ENCODE measurements at places on chromosomes 13 and 19. TPM values are rescaled to one million over a fixed set of nuclear protein-coding genes. Genes with fewer than 3 reads are reported as not detected.

ZNF793 gene
- total RNA-seq, result 3.3 TPM

S1PR5 gene
- 22.5 TPM for total RNA-seq

- no peak for DNase-seq
Measured at GRCh38 chr13:40794414-40795368, 5.3 kb downstream of the SLC25A15 start.

GRCh38 chr13:88303605-88304004 lies 632.4 kb downstream of the SLITRK5 start:
- no peak for DNase-seq

DNA sequence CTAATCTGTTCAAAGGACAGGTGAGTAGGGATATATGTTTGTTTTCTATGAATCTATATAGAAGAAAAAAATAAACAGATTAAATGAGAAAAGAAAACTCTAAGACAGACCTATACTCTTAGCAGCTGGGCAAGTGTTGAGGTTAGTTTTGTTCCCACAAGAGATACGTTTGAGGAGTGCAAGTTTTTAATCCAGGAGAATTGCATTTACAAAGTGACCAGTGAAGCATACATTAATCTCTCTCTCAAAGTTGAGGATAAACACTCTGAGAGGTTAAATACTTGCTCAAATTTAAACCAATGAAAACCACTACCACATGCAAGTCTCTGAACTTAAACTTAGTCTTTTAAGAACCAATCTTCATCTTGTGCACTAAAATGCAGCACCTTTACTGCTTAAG lies 930.5 kb upstream of the MIR17HG start:
- DNase-seq, result no peak

DNA sequence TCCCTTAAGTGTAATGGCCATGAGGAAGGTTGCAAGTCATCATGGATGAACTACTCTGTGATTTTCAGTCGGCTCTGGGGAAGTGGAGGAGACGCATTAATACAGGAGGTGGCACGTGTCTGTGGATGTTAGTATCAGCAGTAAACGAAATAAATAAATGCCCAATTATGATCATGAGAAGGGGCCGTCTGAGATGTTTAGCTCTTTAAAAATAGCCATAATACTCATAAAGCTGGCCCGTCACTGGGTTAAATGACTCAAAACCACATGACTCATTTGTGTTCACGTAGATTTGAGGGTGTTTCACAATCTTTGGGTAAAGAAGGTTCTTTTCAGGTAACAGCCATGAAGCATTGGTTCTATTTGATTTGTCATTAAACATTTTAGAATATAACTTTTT lies 620.6 kb downstream of the GPC6 start:
- DNase-seq, result no peak

ZNF470 gene
- 1.1 TPM for total RNA-seq

- DNase-seq, result no peak
Measured at GRCh38 chr19:56566904-56567273, 379 bp upstream of the ZNF470 start.

DNA sequence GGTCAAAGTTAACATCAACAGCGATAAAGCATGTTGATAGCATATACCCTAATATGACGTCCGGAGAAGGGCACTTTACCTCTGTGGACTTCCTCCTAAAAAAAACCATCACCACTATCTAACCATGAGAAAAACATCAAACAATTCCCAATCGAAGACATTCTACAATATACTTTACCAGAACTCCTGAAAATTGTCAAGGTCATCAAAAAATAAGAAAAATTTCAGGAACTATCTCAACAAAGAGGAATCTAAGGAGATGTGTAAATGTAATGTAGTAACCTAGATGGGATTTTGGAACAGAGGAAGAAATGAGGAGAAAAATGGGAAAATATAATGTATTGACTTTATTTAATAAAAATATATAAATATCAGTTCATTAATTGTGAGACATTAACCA lies 1026.8 kb upstream of the MIR17HG start:
- no peak for DNase-seq

DNA sequence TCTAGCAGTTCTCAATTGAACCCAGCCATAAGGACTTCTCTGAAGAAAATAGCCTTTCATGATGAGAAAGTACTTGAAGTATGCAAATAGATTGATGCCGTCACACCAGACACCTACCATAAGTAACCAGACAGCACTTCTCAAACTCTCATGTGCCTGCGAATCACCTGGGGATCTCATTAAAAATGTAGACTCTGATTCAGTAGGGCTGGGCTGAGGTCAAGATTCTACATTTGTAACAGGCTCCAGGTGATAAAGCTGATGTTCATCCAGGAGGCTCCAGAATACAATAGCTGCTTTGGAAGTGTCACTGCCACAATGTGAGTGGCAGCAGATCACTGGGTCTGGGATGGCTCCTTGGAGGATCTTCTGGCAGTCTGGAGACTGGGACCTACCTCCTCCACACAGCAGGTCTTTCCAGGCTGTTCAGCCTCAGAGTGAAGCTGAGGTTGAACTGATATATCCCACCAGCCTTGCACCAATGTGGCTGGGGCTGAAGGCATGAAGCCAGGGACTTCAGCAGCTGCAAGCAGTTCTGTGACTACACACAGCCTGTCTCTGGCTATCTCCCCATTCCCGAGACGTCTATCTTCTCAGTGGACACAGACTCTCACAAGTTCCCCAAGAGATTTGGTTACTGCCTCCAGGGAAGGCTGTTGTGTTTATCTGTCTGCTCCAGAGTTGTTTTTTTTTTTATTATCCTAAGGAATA lies 9.1 kb downstream of the MBNL2 start:
- DNase-seq, result no peak

DNA sequence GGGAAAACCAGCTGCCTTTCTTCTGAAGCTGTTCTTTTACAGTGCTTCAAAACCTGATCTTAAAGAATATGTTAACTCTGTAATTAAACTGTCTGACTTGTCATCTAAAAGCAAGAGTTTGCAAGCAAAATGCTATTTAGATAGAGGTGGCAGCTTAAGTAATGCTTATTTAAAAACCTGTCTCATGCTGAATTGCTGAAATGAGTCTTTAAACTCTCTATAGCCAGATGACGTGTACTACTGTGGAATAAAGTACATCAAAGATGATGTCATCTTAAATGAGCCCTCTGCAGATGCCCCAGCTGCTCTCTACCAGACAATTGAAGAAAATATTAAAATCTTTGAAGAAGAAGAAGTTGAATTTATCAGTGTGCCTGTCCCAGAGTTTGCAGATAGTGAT lies 22.9 kb downstream of the ITM2B start:
- DNase-seq, result no peak

SLC10A2 gene
- not detected for total RNA-seq

NOVA2 gene
- not detected for total RNA-seq

DNA sequence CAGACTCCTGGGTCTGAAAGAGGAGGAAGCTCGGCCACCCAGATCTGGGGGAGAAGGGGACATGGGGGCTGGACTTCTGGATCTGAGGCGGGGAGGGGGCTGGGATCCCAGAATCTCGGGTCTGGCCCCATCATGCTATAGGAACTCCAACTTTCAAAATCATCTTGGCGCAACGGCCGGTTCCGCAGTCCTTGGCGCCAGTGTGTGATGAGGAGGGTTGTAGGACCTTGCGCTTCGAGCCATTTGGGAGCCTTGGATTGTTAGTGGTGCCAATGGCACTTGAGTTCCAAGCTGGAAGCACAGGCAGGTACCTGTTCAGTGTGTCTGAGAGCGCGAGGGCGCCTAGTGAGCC lies 324 bp downstream of the RUVBL2 start:
- DNase-seq, result no peak

DNA sequence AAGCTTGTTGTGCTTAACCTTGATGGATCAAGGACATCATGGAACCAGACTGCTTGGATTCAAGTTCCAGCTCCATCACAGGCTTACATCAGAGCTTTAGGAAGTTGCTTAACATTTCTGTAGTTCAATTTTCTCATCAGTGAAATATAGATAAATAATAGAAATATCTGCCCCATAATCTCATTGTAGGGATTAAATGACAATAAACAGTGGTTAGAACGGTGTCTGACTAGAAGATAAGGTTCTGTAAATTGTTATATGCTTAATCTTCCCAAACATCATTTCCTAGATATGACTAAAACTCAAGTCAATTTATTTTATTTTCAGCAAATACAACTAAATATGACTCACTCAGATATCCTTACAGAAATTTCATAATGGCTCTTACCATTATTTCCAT lies 83.5 kb downstream of the SLITRK1 start:
- no peak for DNase-seq

GRCh38 chr19:1417145-1417544 lies 9.8 kb downstream of the DAZAP1 start:
- DNase-seq, result no peak

POMP gene
- 38.0 TPM for total RNA-seq

NLRP9 gene
- total RNA-seq, result not detected

PDCD2L gene
- total RNA-seq, result 6.5 TPM

- DNase-seq, result no peak
Measured at GRCh38 chr13:94800423-94800822, 88.1 kb upstream of the SOX21 start.

ATP13A1 gene
- 79.4 TPM for total RNA-seq

DNA sequence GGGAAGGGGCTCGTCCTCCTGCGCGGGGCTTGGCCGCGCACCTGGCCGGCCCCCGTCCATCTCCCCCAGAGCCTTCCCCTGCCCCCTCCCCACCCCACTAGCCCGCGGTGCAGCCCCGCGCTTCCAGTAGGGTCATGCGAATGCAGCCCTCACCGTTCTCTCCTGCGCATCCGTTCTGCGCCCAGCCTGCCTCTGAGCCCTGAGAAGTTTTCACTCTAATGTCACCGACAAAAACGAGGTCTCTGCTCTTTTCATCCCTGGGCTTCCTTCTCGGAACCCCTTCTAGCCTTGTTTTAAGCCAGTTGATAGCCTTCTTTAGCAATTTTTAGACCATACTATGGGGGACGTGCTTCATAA lies 97.4 kb downstream of the ATP8A2 start:
- DNase-seq, result no peak

DNA sequence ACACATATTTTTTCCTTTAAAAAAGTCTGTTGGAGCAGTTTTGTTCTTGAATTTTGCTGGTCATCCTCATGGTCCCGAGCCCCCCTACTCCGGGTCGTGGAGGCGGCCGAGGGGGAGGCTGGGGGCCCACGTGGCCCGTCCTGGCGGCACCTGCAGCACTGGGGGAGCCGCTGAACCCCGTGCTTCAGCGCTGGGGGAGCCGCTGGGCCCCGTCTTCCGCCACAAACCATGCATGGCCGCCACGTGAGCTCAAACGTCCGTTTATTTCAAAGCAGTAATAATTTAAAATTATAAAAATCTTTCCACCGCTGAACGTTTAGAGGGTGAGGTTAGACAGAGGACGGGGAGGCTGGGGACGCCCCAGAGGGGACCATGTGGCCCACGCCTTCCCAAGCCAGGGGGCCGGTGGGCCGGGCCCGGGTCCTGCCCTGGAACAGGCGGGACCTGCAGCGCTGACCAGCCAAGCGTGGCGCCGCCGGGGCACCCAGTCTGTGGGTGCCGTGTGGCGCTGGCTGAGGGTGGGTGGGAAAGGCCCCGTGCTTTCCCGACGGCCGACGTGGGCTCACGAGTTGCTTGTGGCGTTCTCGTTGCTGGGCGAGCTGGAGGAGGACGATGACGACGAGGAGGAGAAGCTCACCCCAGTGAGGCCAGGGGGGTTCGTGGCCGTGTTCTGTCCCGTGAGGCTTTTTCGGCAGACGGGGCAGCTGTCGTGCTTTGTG lies 8.0 kb downstream of the FGF22 start:
- no peak for DNase-seq

Measured in CD8-positive, alpha-beta T cell (primary cell).